ENCODE measurements at places on chromosomes 5 and 9.

DNA sequence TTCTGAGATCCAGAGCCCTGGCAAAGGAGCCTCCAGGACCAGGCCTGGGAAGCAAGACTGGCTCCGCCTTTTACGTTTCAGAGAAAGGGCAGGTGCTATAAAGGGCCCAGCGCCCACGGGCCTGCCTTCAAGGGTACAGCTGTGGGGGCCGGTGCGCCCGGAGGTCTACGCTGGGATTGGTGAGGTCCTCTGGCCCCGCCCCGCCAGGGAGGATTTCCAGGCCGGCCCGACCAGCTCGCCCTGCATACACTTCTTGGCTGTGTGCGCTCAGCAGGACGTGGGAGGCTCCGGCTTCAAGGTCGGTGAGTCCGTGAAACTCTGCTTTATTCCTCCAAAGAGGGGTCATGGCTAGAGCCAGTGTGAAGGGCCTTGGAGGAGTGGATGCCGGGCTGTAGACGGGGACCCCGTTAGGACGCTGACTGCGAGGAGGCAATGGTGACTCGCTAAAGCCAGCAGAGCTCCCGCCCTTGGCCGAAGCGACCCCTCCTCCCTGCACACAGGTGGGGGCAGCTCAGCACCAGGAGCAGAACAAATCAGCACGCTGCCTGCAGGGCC, at the start of gene CKMT2:
TSS of gene CKMT2 (plus strand) at position 243 of the 555 bp plus-strand sequence. CDS start 17,811 bp downstream, outside the sequence.
- DNase-seq = peak; percentile 86

GRCh38 chr9:19895006-19895405, 106.2 kb upstream of the SLC24A2 start:
- no peak for DNase-seq

DNA sequence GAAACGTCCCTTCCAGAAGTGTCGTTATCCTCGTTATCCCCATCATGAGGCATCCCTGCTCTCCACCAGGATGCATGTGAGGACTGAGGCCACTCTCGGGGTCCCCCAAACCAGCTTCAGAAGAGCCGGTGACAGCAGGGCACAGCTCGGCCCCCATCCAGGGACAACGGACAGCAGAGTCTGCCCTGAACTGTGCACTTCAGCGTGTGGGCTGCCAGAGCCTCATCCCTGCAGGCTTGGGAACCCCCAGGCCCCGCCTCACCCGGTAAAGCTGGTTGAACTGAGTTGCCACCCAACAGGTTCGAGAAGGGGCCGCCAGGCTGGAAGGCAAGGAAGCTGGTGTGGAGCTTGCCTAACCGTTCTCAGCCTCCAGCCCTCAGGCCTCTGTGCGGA, 710 bp upstream of the CARD9 start:
- DNase-seq = no peak

GRCh38 chr5:138180183-138180782, 1.4 kb downstream of the KIF20A start:
- DNase-seq = no peak

DNA sequence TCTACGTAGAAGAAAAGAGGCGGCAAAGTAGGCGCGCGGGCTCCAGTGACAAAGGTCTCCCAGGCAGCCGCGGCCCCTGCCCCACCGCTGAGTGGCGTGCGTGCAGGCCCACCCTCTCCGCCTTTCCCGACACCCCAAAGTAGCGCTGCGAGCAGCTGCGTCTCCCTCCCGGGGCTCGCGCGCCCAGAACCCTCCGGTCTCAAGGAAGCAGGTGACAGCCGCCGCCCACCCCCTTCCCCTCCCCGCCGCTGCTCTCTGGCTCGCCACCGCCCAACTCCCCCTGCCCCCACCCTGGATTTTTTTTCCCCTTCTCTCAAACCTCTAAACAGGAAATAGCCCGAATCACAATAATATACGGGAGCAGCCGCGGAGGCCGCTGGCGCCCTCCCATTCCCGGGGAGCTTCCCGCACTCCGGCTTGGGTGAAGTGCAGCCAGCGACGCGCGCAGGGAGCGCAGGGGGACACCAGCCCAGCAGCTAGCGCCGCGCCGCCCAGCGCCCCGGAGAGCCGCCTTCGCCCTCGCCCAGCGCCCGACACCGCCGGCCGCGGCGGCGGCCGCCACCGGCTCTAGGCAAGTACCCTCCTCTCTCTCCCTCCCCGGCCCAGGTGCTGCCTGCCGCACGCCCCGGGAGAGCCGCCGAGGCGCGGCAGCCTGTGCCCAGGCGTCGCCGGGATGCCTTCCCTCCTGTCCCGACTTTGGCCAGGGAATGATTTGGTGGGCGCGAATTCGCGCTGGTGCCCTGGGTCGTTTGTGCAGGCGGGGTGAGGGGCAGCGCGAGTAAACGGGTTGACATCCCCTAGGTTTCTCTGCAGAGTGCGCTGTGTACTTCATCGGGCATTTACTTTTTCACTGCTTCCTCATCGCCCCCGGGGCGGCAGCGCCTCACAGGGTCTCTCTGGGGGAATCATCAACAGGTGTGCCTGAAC, 52.7 kb upstream of the TJP2 start:
- no peak for DNase-seq

GRCh38 chr5:124718380-124718789, 28.1 kb downstream of the ZNF608 start:
- DNase-seq = no peak

- no peak for DNase-seq
Observed at GRCh38 chr5:145189746-145190145, 645.4 kb downstream of the PRELID2 start.

- DNase-seq = no peak
Observed at GRCh38 chr5:143360755-143361154, 42.7 kb downstream of the NR3C1 start.

DNA sequence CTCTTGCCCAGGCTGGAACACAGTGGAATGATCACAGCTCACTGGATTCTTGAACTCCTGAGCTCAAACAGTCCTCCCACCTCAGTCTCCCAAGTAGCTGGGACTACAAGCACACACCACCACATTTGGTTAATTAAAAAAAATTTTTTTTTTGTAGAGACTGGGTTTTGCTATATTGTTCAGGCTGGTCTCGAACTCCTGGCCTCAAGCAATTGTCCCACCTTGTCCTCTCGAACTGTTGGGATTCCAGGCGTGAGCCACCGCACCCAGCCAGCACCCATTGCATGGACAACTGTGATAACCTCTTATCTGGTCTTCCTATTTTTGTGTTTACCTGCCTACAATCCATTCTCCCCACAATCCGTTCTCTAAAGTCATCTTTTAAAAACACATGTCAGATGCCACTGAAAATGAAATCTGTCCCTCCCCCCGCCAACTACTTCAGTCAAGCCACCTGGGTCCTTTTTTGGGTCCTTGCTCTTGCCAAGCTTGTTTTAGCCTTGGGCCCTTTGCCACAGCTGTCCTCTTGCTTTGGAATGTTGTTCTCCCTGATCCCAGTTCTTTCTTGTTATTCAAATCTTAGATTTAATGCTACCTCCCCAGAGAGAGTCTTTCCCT, 250.5 kb downstream of the PIK3R1 start:
- no peak for DNase-seq

DNA sequence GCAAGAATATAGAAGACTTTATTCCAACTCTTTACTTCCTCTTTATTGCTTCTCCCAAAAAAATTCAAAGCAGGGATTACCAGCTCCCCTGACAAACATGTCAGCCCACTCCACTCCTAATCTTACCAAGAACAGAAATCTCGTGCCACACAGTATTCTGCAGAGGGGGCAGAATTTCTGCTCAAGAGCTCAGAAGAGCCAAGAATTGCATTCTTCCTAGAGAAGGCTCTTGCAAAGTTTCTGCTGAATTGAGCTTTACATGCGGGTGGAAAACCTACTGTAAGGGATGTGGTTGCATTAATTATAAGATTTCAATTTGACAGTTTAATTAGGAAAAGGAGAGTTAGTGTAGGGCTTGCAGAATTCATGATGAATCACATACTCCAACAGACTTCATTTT, 428.5 kb downstream of the CETN3 start:
- DNase-seq = no peak

- DNase-seq = no peak
Observed at GRCh38 chr9:109411069-109411761, 86.9 kb downstream of the PTPN3 start.

DNA sequence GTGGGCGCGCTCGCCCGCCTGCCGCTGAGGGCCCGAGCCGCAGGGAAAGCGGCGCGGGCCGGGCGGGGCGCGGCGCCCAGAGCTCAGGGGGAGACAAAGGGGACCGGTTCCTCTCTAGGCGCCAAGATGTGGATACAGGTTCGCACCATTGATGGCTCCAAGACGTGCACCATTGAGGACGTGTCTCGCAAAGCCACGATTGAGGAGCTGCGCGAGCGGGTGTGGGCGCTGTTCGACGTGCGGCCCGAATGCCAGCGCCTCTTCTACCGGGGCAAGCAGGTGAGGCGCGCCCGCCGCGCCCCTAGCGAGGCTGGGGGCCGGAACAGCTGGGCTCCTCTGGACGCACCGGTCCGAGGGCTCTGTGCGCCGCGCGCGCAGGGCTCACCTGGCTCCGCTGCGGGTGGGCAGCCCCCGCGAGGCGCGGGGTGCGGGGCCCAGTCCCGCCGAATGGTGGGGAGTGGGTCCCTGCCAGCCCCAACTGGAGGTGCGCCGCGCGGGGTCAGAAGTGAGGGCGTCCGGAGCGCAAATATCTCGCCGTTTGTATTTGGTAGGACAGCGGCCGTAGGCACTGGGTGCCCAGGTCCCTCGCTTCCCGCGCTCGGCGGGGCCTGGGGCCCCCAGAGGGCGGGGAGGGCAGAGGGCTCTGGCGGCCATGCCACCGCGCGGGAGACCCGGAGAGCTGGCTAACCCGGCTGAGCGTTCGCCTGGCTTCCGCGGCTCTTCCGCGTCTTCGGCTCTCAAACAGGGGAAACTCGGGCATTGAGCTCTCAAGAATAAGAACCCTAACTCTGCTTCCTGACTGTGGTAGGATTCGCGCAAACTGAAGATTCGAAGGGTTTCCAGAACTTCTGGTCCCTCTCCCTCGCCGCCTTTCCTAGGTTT, 607 bp downstream of the UHRF2 start:
- no peak for DNase-seq

DNA sequence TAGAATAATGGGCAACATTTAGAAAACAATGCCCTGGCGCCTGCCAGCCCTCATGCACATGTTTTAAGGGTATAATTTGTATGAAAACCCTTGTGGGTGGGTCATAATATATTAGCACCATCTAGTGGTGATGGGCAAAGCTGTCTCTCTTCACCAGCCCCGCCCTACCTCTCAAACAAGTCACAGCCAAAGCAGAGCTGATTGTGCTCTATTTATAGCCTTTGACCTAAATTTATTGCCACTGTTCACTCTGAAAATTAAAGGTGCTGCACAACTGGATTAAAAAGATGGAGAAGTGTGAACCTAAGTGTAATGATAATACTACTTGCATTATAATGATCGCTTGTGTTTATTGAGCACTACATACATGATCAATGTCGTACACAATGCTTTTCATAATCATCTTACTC, 131.9 kb upstream of the ANKH start:
- DNase-seq = peak; percentile 72

DNA sequence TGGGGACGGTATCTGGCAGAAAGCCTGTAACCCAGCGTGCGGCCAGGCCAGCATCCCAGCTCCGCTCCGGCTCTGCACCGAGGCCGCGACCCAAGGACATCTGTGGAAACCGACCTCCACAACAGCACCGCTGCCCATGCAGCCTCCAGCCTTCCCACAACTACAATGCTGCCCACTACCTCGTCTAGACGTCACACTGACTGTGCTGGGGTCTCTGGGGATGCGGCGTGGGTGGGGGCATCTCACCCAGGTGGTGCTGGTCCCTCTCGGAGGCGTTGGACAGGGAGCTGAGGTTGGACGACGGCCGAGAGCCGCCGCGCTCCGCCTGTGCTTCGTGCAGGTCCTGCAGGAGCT, 14.4 kb upstream of the ZDHHC11 start:
- no peak for DNase-seq

DNA sequence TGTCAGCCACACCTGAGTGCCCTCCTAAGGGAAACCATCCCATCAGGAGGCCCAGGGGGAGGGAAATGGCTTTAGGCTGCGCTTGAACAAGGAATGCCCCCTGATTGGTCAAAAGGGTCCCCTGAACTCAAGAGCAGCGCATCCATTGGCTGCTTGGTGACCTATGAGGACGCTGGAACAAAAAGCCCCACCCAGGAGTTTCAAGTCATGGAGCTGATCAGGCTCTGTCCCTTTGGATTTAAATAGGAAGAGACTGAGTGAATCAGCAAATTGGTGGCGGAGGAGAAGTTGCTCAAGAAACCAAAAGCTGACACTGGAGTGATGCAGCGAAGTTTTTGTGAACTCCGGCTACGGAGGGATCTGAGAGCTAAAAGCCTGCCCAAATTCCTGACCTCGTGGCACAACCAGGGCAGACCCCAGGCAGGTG, 66.7 kb downstream of the SMIM23 start:
- no peak for DNase-seq

DNA sequence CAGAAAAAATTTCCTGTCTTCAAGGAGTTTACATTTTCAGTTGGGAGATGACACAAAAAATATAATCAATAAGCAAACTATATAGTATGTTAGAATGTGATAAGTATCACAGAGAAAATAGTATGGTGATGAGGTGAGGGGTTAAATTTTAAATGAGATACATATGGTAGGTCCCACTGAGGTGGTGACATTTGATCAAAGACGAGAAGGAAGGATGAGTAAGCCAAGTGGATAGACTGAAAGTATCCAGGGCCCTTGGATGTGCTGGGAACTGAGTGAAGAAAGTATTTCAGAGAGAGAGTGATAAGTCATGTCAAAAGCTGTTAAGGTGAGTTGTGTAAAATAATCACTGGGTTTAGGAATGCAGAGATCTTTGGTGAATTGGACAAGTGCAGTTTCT, 3.5 kb downstream of the CCDC192 start:
- DNase-seq = no peak

DNA sequence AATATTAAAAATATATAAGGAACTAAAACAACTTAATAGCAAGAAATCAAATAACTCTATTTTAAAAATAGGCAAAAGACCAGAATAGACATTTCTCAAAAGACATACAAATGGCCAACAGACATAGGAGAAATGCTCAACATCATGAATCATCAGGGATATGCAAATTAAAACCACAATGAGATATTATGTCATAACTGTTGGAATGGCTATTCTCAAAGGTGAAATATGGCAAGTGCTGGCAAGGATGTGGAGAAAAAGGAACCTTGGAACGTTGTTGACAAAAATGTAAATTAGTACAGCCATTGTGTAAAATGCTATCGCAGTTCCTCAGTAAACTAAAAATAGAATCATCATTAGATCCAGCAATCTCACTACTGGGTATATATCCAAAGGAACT, 468.5 kb downstream of the NFIB start:
- no peak for DNase-seq

DNA sequence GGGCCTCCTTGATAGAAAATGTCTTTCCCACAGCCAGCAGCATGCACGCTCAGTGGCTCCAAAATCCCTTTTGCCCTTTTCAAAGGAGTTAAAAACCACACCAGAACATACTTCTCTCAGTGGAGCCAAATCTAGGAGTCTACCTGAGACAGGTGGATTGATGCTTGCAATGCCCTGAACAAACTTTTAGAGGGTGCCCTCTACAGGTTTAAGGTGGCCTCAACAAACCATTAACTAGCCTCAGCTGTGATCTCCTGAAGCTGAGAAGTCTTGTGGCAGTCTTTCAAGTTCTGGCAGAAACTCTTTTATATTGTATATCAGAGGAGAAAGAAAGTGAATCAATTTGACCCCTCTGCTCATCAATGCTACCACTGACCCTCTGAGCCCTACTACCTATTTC, 125.4 kb downstream of the MED27 start:
- no peak for DNase-seq

GRCh38 chr5:96714951-96715451, 52.8 kb downstream of the CAST start:
- DNase-seq = peak; percentile 73

GRCh38 chr5:31585895-31586270, 53.0 kb upstream of the PDZD2 start:
- no peak for DNase-seq

GRCh38 chr9:312596-313320, 98.1 kb downstream of the DOCK8 start:
- DNase-seq = no peak
